Effector memory CD4-positive, alpha-beta T cell (primary cell): ENCODE measurements at places on chromosomes 6 and 20.

- peak; percentile 28 for DNase-seq
Measured at GRCh38 chr20:62501801-62502495, 26.2 kb upstream of the GATA5 start.

DNA sequence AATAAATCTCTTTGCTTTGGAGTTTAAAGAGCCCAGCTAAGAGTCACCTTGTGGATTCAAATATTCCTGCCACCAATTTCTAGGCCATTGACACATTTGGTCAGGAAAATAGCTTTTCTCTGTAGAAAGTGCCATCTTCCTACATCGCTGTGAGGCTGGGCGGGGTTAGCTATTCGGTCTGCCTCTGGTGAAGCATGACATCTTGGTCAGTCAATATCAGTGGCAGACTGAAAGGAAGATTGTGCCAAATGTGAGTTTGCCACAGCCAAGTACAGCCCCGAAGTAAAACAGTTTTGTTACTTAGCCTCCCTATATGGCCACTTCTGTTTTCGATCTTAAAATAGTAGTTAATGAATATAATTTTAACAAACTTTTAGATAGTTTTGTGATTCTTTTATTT is 65.5 kb upstream of the FABP7 start:
- no peak for DNase-seq

DNA sequence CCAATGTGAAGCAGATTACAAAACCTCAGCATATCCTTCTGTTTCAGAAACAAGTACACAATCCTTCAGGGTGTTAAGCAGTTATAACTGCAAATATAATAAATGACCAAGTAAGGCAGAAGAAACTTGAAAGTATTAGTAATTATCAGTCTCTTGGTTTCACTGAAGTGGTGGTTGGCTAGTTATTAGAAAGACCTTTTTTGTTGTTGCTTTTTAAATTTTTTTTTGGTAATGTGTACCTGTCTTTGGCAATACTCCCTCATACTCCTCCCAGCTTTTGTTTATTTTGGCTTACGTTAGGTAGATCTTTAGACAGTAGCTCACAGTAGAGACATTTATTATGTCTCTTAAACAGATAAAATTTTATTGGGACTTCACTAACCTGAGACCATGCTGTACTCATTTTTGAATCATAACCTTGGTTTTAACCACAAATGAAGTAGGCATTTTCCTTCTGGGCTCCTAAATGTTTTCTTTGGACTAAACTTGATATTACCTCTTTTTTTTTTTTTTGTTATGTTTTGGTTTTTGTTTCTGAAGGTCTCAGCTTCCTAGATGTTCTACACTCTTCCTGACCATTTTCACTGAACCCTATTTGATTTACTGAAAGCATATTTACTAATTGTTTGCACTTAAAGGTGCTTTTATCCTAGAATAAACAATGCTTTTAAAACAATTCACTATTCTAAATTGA is 6.4 kb downstream of the CD2AP start:
- DNase-seq = no peak

DNA sequence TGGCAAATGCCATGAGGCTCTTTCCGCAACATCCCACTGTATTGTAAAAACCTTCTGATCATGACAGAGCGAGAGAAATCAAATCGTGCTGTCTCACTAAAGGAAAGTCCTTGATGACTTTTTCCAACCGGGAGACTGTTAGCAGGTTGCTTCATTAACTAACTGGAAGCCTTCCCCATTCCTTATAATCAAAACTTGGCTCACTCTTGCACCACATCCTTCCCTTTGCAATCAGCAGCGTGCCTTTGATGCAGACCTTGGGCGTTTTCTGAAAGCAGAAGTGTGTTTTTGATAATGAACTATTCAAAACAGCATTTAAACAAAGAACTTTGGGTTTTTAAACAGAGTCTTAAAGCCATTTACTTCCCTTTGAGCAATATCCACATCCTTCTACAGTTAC is 96.2 kb upstream of the CNR1 start:
- no peak for DNase-seq

- DNase-seq = no peak
Measured at GRCh38 chr6:126531286-126531685, 191.4 kb downstream of the CENPW start.

- no peak for DNase-seq
Measured at GRCh38 chr20:2544211-2544610, 7.8 kb downstream of the TMC2 start.

DNA sequence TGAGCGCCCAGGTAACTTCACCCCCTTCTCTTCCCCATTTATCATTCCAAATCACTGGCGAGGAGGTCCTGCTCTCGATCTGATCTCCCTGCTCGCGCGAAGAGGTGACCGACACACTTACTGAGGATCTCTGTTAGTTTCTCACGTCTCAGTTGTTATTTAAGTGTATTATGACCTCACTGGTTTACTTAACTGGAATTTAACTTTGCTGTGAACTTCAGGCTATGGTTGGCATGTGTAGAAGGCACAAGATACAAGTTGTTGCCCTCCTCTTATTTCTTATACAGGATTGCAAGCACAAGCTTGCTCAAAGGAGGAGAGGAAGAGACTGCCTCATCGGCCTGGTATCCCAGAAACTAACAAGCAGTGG is 1.2 kb downstream of the RNF217 start:
- no peak for DNase-seq

GRCh38 chr20:6954219-6954618 is 186.7 kb downstream of the BMP2 start:
- DNase-seq = no peak

GRCh38 chr20:50389438-50389807 is 120.8 kb upstream of the PTPN1 start:
- no peak for DNase-seq

DNA sequence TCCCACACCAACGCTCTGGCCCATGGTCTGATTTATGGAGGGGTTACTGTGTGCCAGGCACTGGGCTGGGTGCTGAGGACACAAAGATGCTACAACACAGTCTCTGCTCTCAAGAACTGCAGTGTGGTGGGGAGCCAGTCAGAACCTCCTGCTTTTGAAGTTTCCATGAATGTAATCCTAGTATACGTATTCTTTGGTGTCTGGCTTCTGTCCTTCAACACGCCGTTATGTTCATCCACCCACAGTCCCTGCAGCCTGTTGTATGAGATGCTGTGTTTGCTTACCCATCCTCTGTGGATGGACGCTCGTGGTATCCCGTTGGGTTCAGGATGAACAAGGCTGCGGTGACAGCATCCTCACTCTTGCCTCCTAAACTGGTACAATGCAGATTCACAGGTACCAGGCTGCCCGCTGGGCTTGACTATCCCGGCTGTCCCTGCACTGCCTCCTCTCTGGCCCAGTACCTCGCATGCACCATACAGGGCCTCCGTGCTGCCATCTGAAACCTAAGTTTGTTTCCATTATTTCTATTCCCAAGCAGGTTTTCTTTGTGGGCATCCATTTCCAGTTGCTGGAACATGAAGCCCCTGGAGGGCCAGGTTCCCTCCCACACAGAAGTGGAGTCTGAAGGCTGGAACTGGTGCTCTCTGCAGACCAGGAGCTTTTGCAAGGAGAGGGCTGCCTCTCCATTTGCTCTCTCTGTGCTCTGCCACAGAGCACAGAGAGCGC is 364.5 kb downstream of the ZFAND3 start:
- DNase-seq = no peak

GRCh38 chr6:152696522-152696921 is 1.2 kb upstream of the MYCT1 start:
- no peak for DNase-seq

- no peak for DNase-seq
Measured at GRCh38 chr20:2867081-2867864, 6.0 kb upstream of the PTPRA start.

DNA sequence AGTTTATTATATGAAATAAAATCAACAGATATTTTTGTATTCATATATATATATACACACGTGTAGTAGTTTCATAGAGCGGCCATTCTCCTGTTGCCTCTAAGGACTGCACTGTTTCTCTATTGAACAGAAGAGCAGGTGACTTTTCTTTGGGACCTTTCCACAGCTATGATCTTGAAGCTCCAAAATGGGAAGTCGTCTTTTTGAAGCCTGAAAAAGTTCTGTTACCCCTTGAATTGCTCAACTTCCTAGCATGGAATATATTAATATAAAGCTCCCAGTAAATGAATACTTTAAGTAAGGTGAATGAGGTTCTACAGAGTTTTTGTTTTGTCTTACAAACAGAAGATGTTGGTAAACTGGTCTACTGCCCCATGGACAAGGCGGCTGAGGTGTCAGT is 42.2 kb upstream of the ADTRP start:
- no peak for DNase-seq
